Activated CD4-positive, alpha-beta T cell treated with anti-CD3 and anti-CD28 coated beads, Interleukin-2, Interleukin-6, amounts not matched to agents 100 ng/mL and 50 ng/mL, durations not matched to agents 16 hours and 8 hours (primary cell): ENCODE measurements at places on chromosomes 5 and 9.
A peak's percentile ranks its signal among the peaks of the same experiment; 100 is the strongest.

DNA sequence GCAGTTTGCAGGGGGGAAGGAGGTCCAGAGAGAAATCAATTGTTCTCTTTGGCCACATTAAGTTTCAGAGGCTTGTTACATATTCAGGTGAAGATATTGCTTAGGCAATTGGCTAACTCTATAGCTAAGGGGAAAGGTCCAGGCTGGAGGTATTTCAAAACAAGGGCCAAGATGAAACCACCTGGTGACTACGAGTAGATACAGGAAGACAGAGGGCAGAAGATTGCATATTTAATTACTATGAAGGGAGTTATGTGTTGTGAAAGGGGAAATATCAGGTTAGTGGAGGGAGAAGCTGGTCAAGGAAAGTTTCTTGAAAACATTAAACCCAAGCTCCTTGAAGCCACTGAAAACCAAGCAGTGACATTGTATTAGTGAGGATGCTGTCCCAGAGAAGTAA is 1.9 kb upstream of the RAD23B start:
- no peak for DNase-seq

GRCh38 chr9:17927616-17928015 is 348.8 kb downstream of the SH3GL2 start:
- no peak for DNase-seq

- DNase-seq = no peak
These were observed 338.3 kb downstream of the RAB3C start for GRCh38 chr5:58921159-58921558.

DNA sequence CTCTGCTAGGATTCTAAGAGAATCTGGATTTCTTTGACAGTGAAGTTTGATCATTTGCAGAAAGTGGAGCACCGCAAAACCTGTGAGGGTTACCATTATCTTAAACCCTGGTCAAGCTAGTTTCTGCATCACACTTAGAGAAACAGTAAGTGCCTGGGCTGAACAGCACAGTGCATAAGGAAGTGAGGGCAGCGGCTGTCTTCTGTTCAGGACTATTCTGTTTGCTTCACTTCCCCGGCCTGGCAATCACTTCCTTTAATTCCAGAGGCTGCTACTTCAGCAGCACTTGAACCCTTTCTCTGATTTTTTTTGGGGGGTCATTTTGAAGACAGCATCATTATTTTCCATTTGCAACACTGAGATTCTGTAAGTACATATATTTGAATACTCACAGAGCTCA is 32.0 kb downstream of the SEMA6A start:
- no peak for DNase-seq

DNA sequence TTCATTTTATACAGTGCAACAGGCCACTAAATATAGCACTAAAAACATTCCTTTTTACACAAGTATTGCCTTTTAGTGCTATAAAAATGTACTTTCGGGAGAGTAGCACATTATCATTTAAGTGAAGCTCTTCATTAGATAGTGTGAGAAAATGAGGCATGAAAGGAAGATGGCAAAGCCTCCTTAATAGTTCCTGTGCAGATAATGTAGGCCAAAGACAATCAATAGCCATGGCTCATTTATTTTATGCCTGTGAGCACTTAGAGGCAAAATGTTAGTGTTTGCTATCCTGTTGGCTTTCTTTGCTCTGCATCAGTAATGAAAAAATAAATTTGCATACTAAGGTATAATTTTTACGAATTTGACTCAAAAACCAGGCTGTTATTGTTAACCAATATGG is 929.5 kb upstream of the C9orf72 start:
- no peak for DNase-seq

DNA sequence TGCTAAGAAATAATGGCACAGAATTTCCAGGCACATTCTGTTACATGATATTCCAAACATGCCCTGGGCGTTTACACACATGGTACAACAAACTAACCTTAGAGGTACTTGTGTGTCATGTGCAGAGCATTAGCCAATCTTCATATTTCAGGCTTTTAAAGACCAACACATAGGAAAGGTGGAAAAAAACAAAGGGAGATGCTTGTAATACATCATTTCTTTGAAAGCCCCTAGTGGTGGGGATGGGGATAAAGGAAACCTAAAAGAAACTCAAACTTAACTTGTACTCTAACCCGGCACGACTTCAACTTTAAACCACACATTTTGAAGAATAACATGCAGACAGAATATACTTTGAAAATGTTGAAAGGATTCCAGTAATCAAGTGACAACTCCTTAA is 133.6 kb downstream of the PTPRD start:
- DNase-seq = no peak

GRCh38 chr5:116703328-116703727 is 128.7 kb upstream of the SEMA6A start:
- no peak for DNase-seq

- no peak for DNase-seq
These were observed 33.0 kb downstream of the OLFML2A start for GRCh38 chr9:124809741-124810500.

- no peak for DNase-seq
These were observed 174.9 kb downstream of the RAPGEF6 start for GRCh38 chr5:131460133-131460532.

DNA sequence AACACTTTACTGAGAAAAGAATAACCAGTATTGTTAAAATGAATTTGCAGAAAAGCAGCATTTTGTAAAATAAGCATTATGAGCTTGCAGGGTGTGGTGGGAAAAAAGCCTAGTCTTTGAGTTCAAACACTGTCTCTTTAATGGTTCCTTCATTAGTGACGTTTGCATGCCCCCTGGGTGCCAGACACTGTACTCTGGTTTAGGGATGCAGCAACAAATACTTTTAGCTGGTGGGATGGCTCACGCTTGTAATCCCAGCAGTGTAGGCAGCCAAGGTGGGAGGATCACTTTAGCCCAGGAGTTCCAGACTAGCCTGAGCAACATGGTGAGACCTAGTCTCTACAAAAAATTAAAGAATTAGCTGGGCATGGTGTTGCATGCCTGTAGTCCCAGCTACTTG is 62.3 kb downstream of the MAST4 start:
- DNase-seq = no peak

DNA sequence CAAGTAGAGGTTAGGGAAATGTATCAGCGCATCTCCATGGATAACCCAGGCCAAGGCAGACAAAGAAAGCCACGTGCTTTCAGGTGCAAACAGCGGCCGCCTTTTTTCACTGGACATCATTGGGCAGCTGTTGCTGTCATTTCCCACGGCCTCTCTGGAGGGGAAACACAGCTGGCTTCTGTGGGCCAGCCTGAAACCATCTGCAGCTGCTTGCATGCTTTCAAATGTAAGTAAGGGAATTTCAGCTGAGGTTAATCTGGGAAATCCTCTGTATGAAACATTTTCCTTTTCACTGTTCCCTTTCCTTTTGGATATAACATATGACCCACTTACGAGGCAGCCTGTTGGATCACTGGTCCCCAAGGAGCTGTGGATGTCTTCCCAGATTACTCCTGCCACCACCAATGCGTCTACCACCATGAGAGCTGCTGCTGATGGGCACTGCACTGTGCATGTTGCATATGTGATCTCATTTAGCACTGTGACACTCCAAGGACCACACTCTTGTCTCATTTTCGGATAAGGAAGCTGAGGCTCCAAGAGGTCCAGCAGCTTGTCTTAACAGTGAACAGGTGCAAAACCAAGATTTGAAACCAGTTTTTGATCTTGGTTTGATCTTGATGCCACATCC is 106.3 kb downstream of the C9orf152 start:
- no peak for DNase-seq

DNA sequence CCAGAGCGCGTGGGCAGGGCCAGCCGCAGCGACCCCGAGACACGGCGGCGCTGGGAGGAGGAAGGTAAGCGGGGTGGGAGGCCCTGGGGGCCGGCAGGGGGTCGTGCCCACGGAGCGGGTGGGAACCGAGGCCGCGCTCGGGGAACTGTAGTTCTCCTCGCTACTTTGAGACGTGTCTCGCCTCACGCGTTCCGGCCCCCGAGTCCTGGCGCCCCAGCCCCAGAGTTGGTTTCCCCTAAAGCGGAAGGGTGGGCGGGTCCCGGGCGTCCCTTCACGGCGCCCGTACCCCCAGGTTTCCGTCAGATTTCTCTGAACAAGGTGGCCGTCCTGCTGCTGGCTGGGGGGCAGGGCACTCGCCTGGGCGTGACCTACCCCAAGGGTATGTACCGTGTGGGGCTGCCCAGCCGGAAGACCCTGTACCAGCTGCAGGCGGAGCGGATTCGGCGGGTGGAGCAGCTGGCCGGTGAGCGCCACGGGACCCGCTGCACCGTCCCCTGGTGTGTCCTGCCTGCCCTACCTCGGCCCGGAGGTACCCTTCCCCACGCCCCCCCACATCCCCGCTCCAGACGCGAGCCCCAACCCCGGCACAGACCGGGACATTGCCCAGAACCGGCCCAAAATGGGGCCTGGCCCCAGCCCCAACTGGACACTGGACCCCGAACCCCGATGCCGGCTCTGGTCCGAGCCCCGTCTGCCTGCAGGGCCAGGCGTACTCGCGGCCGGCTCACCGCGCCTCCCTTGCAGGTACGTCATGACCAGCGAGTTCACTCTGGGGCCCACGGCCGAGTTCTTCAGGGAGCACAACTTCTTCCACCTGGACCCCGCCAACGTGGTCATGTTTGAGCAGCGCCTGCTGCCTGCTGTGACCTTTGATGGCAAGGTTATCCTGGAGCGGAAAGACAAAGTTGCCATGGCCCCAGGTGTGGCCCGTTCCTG is 709 bp downstream of the UAP1L1 start:
- peak; percentile 56 for DNase-seq

DNA sequence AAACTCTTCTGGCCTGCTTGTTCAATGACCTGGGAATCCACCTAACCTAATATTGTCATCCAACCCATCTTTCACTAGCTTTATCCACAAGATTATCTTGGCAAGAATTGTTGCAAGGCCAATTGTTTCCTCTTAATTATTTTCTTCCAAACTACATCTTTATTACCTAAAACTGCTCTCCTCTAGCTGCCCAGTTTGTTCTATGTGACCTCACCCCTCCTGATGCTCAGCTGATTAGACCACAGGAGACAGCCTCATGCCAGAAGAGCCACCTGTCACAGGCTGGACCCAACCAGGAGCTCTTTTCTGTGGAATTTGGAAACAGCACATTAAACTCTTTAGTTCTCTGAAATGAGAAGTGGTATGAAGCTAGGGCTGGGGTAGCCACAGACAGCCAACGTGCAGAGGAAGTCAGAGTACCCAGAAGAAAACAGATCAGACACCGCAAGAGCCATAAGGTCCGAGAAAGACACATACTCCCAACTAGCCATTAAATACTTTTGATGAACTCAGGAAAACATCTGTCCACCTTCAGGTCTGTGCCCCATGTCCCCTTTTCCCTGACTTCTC is 12.0 kb downstream of the SAXO1 start:
- no peak for DNase-seq

- DNase-seq = no peak
These were observed 307.3 kb downstream of the PIK3R1 start for GRCh38 chr5:68522863-68523262.

DNA sequence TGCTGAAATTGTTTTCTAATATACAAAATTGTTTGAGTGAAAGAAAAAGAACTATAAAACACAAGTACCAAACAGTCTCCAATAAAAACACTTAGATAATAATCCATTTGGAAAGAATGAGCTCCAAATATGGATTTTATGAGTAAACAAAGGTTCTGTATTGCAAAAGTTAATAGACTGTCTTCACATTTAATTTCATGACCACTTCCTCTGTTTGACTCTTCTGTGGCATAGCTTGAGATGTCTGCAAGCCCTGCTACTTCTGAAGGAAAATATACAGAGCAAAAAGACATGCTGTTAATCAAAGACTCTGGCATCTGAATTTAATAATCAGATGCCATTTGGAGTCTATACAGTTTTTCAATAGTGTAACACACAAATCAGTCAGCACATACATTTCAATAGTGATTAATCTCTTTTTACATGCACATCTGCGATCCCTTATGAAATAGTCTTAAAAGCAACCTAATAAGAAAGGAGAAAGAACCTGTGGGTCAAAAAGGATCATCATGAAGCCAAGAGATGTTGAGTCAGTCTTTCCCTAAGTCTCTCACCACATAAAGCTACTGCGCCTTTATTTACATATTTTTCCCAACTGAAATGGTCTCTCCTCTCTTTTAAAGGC is 165.4 kb upstream of the LHFPL2 start:
- no peak for DNase-seq

GRCh38 chr5:177453852-177454396 is 7.3 kb downstream of the PRR7 start:
- DNase-seq = no peak

DNA sequence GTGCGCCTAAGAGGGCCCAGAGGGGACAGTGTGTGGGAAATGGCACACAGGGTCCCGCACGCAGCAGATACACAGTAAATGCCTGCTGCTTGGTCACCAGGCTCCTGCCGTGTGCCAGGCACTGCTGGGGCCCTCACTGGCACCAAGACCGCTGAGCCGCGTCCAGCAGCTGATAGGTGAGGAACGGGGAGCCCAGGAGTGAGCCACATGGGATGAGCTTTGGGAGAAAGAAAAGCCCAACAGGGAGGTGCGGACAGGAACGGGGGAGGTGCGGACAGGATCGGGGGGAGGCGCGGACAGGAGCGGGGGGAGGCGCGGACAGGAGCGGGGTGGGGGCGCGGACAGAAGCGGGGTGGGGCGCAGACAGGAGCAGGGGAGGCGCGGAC is 16.5 kb downstream of the GPSM1 start:
- no peak for DNase-seq

- DNase-seq = no peak
These were observed 592.8 kb downstream of the CSNK1G3 start for GRCh38 chr5:124104821-124105220.

DNA sequence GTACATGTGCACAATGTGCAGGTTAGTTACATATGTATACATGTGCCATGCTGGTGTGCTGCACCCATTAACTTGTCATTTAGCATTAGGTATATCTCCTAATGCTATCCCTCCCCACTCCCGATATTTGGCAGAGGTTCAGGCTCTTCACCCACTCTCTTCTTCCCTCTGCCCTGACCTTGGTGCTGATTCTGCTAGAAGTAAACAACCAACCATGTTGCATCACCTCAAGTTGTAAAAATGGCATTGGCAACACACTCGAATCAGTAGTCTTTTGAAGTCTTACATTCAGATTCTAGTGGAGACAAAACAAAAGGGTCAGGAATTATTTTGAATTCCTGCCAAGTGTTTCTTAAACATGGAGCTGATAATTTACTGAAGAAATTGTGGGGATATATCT is 40.0 kb downstream of the PRR16 start:
- DNase-seq = no peak

- no peak for DNase-seq
These were observed 31.6 kb downstream of the NNT start for GRCh38 chr5:43634621-43635020.

DNA sequence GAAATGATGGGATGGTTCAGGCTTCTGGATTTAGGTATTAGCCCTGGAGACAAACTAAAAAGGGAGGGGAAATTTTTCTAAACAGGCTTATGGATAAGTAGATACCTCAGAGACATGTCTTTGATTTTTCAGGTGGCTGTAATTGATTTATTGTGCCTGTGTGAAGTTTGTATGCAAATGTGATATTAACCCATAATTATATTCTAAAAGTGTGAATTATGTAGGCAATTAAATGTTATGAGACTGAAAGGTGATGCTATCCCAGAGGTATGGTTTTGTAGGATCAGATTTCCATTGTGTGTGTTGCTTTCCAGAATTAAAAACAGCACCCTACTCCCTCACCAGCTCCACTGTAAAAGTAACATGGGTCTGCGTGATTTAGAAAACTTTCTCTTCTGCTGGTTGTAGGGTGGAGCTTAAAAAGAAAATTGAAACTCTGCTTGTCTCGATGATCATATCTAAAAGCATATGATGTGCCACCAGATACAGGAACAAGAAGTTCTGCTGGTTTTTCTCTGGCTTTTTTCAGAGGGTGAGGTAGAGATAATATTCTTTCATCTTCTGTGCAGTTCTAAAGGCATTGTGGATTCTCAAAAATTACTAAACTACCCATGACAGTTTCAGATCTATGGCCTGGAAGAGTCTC is 71.8 kb upstream of the TAF11L2 start:
- DNase-seq = no peak

- no peak for DNase-seq
These were observed 14.7 kb upstream of the ADAMTS19 start for GRCh38 chr5:129445379-129445778.
